Suppressor macrophage treated with lipopolysaccharide for 4 hours (primary cell): ENCODE measurements at places on chromosomes 2 and 18.

GRCh38 chr2:86037141-86037794 is 68.4 kb downstream of the POLR1A start:
- DNase-seq = peak; percentile 82

DNA sequence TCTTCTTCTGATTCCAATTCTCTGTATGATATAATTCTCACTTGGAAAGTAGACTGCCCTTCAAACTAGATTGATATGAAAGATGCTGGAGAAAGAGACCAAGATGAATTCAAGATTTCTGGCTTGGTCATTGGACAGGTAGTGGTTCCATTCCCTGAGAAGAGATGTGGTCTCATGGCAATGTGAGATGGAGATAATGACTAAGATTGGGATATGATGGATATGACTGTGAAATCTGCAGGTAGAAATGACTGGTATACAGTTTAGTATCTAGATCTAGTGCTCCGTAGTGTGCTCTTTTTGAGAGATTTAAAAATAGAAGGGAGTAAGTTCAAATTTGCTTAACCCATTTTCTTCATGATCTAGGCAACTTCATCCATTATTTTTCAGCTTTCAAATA is 425.4 kb upstream of the TRIB2 start:
- DNase-seq = no peak

DNA sequence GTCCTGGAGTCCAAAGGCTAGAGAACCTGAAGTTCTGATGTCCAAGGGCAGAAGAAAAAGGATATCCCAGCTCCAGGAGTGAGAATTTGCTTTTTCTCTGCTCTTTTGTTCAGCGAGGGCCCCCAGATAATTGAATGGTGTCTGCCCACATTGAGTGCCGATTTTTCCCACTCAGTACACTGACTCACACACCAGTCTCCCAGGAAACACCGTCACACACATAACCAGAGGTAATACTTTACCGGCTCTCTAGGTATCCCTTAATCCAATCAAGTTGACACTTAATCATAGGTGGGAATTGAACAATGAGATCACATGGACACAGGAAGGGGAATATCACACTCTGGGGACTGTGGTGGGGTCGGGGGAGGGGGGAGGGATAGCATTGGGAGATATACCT is 161.5 kb downstream of the WDR7 start:
- DNase-seq = no peak

DNA sequence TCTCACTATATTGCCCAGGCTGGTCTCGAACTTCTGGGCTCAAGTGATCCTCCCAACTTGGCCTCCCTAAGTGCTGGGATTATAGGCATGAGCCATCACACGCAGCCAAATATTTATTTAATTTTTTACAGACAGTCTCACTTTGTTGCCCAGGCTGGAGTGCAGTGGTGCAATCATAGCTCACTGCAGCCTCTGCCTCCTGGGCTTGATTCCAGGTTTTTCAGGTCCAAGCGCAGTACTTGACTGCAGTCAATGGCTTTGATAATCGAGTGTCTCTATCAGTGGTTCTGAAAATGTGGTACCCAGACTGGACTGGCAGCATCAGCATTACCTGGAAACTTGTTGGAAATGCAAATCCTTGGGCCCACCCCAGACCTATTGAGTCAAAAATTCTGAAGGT is 63.1 kb downstream of the PLB1 start:
- DNase-seq = no peak

- no peak for DNase-seq
Observed at GRCh38 chr2:27018142-27018541, 14.6 kb upstream of the TMEM214 start.

DNA sequence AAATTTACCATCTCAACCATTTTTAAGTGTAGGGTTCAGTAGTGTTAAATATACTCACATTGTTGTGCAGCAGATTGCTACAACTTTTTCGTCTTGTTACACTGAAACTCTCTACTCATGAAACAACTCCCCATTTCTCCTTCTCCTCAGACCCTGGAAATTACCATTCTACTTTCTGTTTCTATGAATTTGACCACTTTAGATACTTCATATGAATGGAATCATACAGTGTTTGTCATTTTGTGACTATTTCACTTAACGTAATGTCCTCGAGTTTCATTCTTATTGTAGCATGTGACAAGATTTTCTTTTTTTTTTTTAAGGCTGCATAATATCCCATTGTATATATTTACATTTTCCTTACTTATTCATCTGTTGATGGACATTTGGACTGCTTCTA is 203.8 kb downstream of the PLCL1 start:
- peak; percentile 12 for DNase-seq

GRCh38 chr2:75204833-75205232 is 5.5 kb upstream of the TACR1 start:
- DNase-seq = no peak

- DNase-seq = no peak
Observed at GRCh38 chr2:240387669-240388358, 47.6 kb upstream of the GPC1 start.

DNA sequence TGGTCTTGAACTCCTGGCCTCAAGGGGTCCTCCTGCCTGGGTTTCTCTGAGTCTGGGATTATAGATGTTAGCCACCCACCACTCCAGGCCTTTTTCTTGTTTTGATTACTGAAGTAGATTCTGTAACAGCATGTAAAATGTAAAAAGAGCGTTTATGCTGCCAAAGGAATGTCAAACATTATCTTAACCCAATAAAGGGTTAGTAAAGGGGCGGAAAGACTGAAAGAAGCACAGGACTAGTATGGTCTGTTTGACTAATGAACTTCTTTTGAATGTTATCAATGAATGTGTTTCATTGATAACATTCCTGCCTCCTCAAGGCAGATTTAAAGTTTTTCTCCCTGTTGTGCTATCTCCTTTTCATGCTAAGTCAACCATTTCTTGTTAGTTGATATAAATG is 29.4 kb downstream of the GPD2 start:
- DNase-seq = no peak

GRCh38 chr2:233443511-233444183 is 89.4 kb downstream of the DGKD start:
- peak; percentile 74 for DNase-seq

DNA sequence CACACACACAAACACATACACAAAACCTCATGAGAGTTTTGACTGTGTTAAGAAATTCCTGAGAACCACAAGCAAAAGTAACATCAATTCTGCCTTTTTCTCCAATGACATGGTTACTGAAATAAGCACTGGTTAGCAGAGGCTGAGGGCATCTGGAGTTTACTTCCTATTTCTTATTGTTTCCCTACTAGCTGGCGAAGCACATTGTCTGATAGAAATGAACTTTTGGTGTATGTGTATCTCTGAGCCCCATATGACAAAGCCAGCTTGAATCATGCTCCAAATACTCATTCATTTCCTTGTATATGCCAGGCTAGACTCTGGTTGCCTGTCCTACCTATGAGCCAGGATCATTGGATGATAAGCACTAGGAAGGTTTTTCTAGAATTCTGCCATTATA is 203.1 kb downstream of the NCKAP5 start:
- DNase-seq = no peak

DNA sequence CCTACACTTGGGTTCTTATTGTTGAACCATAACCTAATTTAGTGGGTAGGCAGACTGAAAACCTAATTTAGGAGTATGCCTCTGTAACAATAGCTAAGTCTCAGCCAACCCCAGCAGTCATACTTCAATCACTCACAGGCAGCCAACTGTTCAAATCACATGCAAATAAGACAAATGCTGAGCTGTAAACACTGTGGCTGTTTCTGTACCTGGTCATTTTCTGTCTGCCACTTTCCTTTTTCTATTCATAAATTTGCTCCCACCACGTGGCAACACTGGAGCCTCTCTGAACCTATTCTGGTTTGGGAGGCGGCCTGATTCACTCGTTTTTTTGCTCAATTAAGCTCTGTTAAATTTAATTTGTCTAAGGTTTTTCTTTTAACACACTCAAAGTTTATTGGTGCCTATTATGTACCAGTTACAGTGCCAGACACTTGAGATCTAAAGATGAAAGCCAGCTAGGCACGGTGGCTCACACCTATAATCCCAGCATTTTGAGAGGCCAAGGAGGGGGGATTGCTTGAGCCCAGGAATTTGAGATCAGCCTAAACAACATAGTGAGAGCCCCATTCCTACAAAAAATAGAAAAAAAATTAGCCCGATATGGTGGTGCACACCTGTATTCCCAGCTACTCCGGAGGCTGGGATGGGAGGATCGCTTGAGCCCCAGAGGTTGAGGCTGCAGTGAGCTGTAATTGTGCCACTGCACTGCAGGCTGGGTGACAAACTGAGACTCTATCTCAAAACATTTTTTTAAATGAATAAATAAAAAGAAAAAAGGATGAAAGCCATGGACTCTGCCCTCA is 41.1 kb downstream of the THNSL2 start:
- DNase-seq = no peak

GRCh38 chr2:234135750-234136221 is 85.3 kb downstream of the SPP2 start:
- peak; percentile 62 for DNase-seq

GRCh38 chr2:169080250-169081069 is 11.1 kb downstream of the DHRS9 start:
- peak; percentile 73 for DNase-seq

GRCh38 chr2:5845798-5846330 is 153.7 kb downstream of the SOX11 start:
- no peak for DNase-seq

DNA sequence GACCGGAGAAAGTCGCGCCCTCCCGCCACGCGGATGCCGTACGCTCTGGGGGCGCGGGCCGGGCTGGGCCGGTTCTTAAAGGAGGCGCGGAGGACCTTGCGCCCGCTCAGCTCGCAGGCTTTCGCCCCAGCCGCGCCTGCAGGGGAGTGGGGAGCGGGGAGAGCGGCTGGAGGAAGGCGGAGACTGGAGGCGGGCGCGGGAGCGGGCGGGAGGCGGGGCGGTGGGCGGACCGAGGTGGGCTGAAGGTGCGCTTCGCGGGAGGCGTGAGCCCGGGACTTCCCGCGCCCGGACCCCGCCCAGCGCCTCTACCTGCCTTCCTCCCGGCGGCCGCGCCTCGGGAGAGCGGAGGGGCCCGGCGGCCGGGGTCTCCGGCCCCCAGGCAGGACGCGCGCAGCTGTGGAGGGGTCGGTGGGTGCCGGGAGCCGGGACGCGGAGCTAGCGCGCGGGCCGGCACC is at the start of gene ADRA2B:
ADRA2B (minus strand) TSS at position 148 of the 455 bp plus-strand sequence. CDS start 422 bp downstream, outside the sequence.
- DNase-seq = no peak

GRCh38 chr2:47119001-47119400 is 36.1 kb downstream of the STPG4 start:
- DNase-seq = no peak

DNA sequence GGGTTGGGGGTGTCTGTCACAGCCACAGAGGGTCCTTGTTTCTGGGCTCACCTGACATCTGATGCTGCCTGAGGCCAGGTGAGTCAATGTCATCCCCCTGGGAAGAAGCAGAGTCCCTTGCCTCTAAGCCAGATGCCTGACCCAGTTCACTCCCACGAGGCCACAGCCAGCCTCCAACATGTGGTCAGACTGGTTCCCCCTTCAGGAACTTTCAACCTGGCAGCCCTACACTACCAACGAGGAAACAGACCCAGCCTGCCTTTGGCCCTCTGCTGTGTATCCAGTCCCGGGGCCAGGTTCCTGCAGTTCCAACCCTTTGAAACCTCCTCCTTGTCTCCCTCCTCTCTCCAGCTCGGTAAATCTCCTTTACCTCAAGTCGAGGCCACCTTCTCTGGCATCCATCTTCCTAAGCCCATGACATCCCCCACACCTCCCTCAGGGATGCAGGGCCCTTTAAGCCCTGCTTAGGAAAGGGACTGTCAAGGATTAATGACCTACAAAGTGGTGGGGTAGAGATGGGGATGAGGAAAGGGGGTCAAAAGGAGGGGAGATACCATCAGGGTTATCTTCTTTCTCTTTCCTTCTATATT is 49.2 kb upstream of the SMAD2 start:
- DNase-seq = no peak

- DNase-seq = no peak
Observed at GRCh38 chr2:12602661-12603060, 114.1 kb upstream of the TRIB2 start.

- DNase-seq = no peak
Observed at GRCh38 chr2:163701399-163702195, 34.2 kb downstream of the FIGN start.

GRCh38 chr2:128691526-128691925 is 372.9 kb upstream of the HS6ST1 start:
- DNase-seq = no peak

DNA sequence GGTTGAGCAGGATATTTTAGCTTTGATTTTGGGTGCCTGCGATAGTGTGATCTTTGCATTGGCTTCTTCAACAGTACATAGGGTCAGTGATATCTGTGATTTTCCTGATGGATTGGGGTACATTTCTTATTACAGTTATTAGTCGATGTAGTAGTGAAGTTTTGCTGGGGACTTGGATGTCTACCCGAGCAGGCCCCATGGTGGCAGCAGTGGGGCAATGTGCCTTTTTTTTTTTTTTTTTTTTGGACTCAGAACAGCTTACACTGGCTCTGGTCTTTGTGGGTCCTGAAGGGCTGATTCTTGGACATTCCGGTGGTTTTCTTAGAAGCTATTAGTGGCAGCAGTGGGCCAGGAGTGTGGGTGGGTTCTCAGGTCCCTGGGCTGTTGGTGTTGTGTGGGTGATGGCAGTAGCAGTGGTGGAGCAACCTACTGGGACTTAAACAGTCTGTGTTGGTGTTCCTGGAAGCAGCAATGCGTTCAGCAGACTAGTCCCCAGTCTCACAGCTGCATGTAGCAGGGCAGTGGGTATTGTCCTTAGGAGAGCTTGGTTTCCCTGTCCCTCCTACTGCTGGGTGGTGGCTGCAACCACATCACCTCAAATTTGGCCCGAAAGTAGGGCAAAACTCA is 53.7 kb upstream of the SLC4A10 start:
- DNase-seq = no peak

DNA sequence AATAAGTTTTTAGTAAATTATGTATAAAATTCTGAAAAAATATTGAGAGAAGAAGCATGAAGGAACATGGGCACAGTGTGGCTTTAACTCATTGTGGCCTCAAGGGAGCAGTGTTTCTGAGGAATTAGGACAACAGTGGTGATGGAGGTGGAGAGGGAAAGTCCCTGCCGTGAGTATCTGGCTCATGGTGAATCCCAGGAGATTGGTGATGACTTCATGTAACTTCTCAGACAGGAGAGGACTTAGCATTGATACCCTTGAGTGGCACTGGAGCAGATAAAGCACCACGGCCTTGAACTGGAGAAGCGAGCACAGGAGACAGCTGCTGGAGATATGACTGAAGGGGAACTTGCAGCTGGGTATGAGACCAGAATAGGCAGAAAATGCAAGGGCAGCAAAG is 35.0 kb upstream of the LRP1B start:
- peak; percentile 2 for DNase-seq

GRCh38 chr2:163626208-163626607 is 109.6 kb downstream of the FIGN start:
- no peak for DNase-seq

GRCh38 chr2:232265329-232265728 is 113.2 kb upstream of the ALPP start:
- DNase-seq = no peak

GRCh38 chr2:205885492-205886099 is 200.4 kb downstream of the INO80D start:
- DNase-seq = peak; percentile 92
